ENCODE measurements at places on chromosomes 11 and 22.

DNA sequence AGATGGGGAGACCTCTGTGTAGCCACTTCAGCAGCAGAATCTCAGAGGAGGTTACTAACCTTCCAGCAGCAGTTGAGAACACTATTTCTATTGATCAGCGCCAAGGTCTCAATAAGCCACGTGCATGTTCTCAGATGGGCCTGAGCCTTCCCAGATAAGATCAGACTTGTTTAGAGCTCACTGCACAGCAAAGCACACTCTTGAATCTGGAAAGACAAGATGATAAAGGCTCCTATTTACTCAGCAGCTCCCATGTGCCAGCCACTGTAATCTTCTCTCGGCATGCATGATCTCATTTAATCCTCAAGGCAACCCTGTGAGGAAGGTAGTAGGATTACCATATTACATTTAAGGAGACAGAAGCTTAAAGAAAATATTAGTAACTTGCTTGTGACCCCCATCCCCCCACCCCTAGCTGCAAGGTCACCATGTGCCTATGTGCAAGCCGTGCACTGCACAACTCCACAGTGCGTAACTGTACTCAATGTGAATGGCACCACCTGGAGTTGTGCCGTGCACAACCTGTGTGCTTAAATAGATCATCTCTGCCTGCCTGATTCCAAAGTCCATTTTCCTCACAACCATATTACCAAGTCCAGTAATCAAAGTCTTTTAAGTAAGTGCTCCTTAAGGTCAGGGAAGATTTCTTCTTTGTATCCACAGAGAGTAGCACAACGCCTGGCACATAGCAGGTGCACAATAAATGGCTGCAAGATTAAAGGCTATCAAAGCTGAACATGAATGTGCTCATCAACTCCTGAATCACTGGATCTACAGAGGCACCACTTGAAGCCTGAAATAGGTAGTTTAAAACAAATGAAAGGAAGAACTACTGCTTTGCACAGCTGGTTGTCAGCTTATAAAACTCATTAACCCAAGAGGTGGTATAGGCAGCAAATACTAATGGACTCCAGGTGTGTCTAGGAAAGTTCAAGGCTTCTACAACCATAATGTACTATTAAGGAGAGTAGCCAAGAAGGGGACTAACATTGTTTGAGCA, 293.8 kb downstream of the BUD13 start:
- no peak for DNase-seq

DNA sequence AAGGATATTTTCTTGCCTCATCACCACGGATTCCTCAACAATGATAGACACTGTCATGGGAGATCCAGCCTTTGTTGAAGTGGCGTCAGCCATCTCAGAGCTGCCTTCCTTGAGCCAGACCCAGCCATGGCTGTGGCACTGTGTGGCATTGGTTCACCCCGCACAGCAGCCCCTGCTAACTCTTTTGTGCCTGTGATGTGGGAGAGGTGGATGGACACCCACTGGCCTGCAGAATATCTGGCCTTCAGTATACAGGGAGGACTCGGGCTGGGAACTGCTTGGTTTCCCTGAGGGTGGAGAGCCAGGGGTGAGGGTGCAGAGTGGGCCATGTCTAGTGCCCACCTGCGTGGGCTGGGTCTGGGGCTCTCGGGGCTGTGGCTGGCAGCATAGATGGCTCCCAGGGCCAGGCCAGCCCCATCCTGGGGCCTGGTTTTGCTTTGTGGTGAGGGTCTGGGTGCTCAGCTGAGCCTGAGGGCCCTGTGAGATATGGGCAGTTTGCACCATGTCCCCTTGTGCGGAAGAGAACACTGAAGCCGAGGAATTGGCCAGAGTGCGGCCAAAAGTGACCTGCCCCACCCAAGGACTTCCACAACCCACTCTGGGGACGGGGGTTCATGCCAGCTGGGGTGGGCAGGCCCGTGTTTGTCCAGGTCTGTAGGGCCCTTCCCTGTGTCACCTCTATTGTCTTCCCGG, 6.1 kb downstream of the CLDN5 start:
- no peak for DNase-seq

DNA sequence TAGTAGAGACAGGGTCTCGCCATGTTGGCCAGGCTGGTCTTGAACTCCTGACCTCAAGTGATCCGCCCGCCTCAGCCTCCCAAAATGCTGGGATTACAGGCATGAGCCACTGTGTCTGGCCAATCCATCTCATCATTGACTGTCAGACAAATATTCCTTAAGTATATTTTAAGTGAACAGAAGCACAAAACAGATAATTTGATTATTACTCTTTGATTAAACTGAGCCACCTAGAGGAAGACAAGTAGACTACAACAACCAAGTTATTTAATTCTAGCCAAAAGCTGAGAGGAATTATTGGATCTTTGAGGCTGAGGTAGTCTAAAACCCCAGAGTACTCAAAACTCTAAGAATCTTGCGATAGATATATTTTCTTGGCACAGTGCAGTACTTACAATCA, 1.2 kb downstream of the ACRV1 start:
- peak; percentile 32 for DNase-seq

DNA sequence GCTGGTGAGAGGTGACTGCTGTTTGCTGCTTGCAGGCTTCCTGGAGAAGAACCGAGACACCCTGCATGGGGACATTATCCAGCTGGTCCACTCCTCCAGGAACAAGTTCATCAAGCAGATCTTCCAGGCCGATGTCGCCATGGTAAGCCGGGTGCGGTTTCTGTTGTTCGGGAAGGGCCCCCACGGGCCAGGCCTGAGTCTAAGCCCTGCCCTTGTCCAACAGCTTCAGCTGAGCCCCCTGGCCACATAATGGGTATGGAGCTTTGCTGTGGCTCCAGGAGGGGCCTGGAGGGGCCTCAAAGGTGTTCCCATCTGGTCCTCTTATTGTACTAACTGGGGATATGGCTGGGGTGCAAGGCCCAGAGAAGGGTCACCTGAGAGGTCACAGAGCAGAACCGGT, 38.0 kb downstream of the MYO7A start:
- DNase-seq: no peak

GRCh38 chr11:6240781-6241180, 1.9 kb downstream of the CNGA4 start:
- DNase-seq: no peak

DNA sequence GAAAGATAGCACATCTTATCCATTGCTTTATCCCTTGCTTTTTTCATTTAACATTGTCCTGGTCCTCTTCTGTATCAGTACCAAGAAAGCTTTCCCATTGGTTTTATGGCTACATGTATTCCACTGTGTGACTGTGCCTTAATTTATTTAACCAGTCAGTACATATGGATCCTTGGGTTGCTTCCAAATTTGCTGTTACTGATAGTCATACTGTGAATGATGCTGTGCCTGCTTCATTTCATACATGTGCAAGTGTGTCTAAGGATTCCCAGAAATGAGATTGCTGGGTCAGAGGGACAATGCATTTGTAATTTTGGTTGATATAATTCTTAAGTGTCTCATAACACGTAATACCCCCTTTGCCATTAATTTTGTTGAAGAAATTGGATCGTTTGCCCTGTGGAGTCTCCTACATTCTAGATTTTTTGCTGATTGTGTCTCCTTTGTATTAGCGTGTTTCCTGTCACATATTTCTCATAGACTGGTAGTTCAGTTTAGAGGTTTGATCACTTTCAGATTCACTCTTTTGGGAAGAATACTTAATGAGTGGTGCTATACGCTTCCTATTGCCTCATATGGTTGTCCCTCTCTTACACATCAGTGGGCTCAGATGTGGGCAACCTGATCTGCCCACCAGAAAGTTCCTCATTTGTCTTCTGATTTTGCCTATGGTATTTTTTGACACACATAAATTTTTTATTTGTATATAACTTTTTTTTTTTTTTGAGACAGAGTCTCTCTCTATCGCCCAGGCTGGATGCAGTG, 35.3 kb downstream of the MYBPC3 start:
- DNase-seq: no peak

DNA sequence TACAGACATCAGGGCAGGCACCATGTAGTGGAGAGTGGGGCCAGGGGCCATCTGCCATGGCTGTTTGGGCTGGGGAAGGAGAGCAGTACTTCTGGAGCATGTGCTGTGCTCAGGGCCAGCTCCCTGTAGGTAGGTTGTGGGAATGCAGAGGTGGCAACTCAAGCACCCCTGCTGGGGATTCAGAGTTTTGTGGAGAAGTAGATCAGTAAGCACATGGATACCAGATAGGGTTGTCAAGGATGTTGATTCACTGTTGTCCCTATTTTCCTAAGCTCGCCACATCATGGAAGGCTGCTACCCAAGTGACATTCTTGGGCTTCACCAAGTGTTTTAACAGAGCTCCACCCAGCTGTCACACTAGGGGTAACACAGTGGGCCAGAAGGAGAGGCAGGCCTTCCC, 67.2 kb downstream of the BMAL1 start:
- DNase-seq: no peak

GRCh38 chr22:34067031-34067430, 146.8 kb upstream of the LARGE1 start:
- no peak for DNase-seq

DNA sequence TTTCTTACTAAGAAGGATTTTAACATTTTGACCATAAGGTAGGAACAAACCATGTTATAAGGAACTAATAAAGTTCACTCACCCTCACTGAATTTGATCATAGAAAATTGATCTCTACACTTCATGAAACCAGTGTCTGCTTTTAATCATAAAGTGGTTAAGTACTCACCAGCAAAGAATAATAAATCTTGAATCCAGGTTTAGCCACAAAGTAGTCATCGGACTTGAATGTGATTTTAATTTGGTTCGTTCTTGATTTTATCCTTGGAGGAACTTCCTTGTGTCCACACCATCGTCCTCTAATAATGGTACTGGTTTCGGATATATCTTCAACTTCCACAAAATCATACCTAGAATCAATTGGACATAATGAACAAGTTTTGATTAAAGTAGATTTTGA, 40.5 kb upstream of the DDI1 start:
- peak; percentile 9 for DNase-seq

GRCh38 chr22:35555483-35555890, 14.9 kb downstream of the RASD2 start:
- peak; percentile 73 for DNase-seq

DNA sequence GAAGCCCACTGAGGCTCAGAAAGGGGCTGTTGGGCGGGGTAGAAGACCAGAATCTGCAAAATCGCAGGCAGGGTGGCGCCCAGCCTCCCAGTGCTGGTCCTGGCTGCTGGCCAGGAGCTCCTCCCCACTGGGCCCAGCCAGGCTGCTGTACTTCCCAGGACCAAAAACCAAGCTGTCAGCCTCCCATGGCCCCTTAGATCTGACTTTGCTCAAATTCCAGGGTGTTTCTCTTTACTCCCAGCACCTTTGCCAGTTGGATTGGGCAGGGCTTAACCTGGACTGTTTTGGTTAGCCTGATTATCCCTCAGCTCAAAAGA, 44.2 kb upstream of the WEE1 start:
- DNase-seq: peak; percentile 61

DNA sequence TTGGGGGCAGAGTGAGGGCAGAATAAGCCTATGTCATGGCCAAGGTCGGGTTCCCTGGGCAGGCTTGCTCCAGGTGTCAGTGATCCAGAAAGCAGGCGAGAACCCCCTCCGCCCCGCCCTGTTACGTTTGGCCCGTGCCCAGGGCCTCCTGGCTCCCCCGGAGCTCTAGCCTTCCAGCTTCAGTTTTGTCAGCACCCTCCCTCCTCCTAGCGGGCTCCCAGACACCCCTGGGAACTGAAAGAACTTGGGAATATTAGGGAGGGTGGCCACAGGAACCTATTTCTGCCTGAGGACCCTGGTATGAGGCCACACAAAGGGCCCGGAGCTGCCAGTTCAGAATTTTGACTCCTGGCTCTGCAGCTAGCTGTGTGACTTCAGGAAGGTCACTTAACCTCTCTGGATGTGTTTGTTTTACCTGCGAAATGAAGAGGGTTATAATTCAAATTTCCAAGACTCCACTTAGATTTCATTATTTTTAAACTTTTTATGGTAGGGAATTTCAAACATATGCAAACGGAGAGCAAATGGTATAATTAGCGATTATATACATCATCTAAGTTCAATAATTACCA, 1.2 kb downstream of the TUBA8 start:
- no peak for DNase-seq

GRCh38 chr22:35995348-35995747, 33.3 kb downstream of the RBFOX2 start:
- DNase-seq: no peak

- DNase-seq: no peak
Observed at GRCh38 chr22:23581260-23581650, 1.2 kb upstream of the IGLL1 start.

DNA sequence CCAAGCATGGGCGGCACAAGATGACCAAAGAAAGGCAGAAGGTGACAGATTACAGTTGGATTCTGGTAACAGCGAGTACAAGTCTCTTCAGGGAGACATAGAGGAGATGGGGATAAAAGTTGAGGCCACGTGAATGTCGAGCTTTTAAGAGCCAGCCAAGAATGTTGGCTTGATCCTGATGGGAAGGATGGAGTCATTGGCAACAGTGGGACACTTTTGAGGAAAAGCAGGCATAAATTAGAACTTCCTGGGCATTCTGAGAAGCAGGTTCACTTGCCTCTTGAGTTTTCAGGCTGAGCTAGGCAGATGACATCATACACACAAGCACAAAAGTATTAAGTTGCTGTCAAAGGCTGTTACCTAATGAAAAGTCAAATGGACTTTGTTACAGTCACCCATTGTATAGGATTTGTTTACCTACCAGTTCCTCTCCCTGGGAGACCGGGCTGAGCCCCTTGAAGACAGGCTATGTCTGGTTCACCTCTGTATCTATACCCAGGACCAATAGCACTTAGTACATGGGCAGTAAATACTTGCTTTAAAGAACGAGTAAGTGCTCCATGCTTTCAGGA, 41.1 kb downstream of the TNRC6B start:
- no peak for DNase-seq

DNA sequence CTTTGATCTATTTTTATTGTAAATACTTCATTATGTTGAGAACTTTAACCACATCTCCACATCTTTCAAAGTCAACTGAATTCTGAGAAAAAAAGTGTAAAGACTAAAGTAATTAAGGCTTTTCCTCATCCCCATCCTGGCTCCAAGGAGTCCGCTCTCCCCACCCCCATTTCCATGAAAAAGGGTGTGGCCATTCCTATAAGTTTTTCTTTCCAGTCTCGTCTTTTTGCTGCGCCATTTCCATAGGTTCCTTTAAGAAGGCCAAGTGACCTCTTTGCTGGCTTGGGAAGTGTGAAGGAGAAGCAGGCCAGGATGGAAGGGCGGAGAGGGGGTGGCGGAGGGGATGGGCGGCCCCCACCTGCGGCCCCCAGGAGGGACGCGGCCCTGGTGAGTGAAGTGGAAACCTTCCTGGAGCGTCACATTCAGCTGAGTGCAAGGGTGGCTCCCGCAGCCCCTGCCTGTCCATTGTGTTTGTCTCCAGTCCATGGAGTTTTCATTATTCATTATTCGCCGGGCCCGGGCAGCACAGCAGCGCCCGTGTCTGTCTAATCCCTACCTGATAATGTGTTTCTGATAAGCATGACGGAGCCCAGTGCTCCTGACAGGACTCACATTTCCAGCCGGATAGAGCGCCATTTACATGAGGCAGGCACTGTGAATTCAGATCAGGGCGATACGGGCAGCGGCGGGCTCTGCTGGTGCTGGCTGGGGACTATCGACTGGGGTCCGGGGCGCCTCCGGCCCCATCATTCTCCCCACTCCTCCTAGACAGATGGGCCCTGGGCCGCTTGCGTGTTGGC, 739.8 kb downstream of the OPCML start:
- no peak for DNase-seq

- DNase-seq: no peak
Observed at GRCh38 chr11:133842730-133843129, 2.6 kb downstream of the SPATA19 start.
